ENCODE measurements at places on chromosomes 2 and 18. TPM values are rescaled to one million over a fixed set of nuclear protein-coding genes. Genes with fewer than 3 reads are reported as not detected.

COL6A3 gene
- 964 TPM for polyA plus RNA-seq

ASIC4 gene
- polyA plus RNA-seq: not detected

MRPL44 gene
- 13.9 TPM for polyA plus RNA-seq

ERICH2 gene
- polyA plus RNA-seq: not detected

CNTNAP5 gene
- polyA plus RNA-seq: not detected

DNA sequence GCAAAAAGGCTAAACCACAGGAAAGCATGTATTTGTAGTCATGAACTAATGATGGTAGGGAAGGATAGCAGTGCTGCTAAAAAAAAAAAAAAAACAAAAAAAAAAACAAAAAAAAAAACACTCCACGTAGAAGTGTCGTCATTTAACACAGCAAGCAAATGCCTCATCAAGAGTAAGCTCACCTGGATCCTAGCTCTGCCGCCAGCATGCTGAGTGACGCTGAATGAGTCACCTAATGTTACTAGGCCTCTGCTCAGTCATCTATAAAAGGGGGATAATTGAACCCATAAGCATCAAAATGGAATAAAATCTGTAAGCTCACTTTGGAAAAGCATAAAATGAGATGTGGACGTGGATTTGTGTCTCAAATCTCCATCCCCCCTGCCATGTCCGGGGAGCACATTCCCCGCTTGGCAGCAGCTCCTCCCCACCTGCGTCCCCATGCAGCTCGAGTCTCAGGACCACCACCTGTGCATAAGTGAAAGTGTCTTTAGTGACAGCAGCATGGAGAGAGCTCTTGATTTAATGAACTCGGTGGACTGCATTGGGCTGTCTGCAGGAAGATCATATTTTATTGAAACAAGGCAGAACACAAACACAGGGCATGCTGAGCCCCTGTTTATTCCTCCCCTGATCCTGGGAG, 427.5 kb downstream of the LRATD1 start:
- H3K4me3 ChIP-seq: no peak overlapping the region
- H3K27me3 ChIP-seq: peaks cover 3% of the 10 kb centered on the region
- DNase-seq: no peak
- H3K4me1 ChIP-seq: no peaks in the 10 kb centered on the region
- H3K36me3 ChIP-seq: no peaks in the 10 kb centered on the region
- no peak overlapping the region for H3K27ac ChIP-seq

DNA sequence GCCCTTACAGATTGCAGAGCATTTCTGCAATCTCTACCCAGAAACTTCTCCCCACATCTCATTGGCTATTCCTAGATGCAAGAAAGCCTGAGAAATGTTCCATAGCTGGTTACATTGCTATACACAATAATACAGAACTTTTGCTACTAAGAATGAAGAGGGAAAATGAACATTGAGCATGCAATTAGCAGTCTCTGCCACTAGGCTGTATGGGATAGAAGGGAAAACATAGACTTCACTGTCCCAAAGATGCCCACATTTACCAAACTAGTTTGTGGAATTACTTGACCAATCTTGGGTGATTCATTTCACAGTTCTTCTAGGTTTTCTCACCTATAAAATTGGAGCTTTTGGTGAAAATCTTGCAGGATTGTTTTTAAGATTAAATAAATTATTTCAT, 265.7 kb upstream of the NT5C1B start:
- peak; percentile 22 for DNase-seq
- H3K27ac ChIP-seq: no peak overlapping the region
- no peak overlapping the region for H3K4me3 ChIP-seq
- no peaks in the 10 kb centered on the region for H3K27me3 ChIP-seq
- H3K4me1 ChIP-seq: no peaks in the 10 kb centered on the region
- H3K36me3 ChIP-seq: no peaks in the 10 kb centered on the region

GRCh38 chr2:25275575-25275965, 66.2 kb downstream of the DNMT3A start:
- no peak overlapping the region for H3K27ac ChIP-seq
- H3K4me3 ChIP-seq: no peak overlapping the region
- DNase-seq: no peak
- H3K4me1 ChIP-seq: peaks cover 5% of the 10 kb centered on the region

GRCh38 chr2:109085912-109086742, 42.9 kb upstream of the SH3RF3 start:
- H3K36me3 ChIP-seq: no peaks in the 10 kb centered on the region
- H3K27ac ChIP-seq: no peak overlapping the region
- DNase-seq: no peak
- no peak overlapping the region for H3K4me3 ChIP-seq
- peaks cover 33% of the 10 kb centered on the region for H3K27me3 ChIP-seq

GRCh38 chr2:167318581-167318980, 430.3 kb downstream of the XIRP2 start:
- H3K4me1 ChIP-seq: no peaks in the 10 kb centered on the region
- H3K27ac ChIP-seq: no peak overlapping the region
- no peaks in the 10 kb centered on the region for H3K27me3 ChIP-seq
- DNase-seq: no peak
- no peak overlapping the region for H3K4me3 ChIP-seq

DNA sequence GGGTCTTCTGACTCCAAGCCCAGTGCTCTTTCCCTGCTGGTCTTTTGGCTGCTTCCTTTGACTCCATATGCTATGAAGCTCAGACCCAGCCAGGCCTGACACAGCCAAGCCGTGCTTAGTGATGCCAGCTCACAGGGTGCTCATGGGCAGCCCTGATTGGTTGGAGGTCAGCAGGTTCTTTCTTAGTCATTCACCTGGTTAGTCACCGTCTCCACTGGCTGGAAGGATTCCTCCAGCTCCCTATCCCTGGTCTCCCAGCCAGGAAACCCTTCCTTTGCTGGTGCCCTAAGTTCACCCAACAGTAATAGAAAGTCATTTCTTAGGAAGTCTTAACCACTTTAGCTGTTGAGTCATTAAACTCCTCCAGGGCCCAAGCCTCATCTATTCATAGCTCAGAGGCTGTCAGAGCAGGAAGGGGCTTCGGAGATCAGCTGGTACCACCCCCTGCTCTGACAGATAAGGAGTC, 3.9 kb downstream of the KCNK3 start:
- peak; percentile 94 for DNase-seq
- no peaks in the 10 kb centered on the region for H3K36me3 ChIP-seq
- H3K27ac ChIP-seq: no peak overlapping the region
- H3K27me3 ChIP-seq: peaks cover 55% of the 10 kb centered on the region
- peaks cover 2% of the 10 kb centered on the region for H3K4me1 ChIP-seq
- no peak overlapping the region for H3K4me3 ChIP-seq

GRCh38 chr2:132849118-132849517, 179.1 kb upstream of the LYPD1 start:
- no peaks in the 10 kb centered on the region for H3K27me3 ChIP-seq
- H3K4me1 ChIP-seq: no peaks in the 10 kb centered on the region
- no peaks in the 10 kb centered on the region for H3K36me3 ChIP-seq
- H3K4me3 ChIP-seq: no peak overlapping the region
- H3K27ac ChIP-seq: no peak overlapping the region

DNA sequence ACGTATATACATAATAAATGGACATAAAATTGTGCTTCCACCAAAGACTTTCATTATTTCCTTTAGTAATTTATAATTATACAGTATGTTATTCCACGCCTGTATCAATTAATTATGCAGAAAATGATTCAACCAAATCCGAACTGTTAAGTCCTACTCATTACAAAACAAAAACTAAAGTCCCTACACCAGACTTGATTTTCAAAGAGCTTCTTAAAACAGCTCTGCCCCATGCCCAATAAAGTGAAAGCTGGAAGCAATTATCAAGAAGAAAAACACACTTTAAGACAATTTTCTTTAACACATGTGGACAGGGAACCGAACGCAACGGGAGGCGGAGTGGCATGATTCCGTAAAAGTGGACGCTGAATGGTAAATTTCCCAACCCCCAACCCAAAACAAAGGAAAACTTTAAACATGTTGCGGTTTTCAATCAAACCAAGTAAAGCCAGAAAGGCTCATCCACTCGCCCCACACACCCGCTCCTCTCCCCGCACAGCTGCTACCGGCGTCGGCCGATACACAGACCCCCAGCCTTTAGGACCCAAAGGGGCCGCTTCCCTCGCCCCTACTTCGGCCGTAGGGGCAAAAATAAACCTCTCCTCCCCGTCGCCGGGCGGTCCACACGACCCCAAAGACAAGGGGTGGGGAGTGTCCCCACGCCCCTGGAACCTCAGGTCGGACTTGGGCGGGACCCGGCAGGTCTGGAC, 705 bp downstream of the YES1 start:
- DNase-seq: peak; percentile 26
- H3K4me3 ChIP-seq: peak overlapping the region; percentile 80
- peak overlapping the region; percentile 75 for H3K27ac ChIP-seq
- peaks cover 3% of the 10 kb centered on the region for H3K4me1 ChIP-seq
- no peaks in the 10 kb centered on the region for H3K36me3 ChIP-seq

DNA sequence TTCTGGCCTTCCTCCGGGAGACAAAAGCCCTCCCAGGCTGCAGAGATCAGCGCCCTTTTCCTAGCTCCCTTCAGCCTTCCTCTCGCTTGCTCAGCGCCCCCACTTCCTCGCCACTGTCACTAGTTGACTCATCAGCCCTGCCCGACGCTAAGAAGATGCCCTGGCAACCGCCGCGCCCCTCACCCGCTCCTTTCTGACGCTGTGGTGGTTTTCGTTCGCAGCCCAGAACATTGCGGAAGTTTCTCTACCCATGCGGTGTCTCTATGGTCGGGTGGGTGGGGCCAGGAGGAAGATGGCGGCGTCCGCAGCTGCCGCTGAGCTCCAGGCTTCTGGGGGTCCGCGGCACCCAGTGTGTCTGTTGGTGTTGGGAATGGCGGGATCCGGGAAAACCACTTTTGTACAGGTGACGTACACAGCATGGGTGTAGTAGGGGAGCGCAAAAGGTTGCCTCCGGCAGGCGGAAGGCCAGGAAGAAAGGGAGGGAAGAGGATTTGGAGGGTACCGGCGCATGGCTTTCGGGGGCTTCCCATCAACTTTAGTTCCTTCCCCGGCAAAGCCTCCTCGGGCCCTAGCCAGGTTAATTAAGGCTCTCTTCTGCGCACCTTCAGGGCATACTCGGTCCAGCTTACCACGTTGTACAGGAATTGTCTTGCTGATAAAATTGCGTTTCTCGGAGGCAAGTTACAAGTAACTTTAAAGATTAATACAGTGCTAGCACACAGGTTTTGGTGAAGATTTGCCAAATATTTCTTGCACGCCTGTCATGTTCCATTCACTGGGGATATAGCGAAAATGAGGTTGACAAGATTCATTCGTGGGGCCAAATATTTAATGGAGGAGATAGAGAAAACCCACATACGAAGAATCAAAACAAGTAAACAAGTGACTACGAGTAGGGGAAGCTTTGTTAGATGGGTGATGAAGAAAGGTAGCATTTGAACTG, at the start of the genes CCDC121 and GPN1:
TSS of gene CCDC121 (minus strand) at position 246 of the 943 bp plus-strand sequence. CDS start 1,213 bp downstream, outside the sequence.
TSS of gene GPN1 (plus strand) at position 284 of the 943 bp plus-strand sequence. CDS start at position 293, 9 bp downstream.
- H3K4me3 ChIP-seq: peak within 1 kb of the TSS; percentile 94
- H3K27ac ChIP-seq: peak within 1 kb of the TSS; percentile 83
- no peaks in the 10 kb centered on the region for H3K27me3 ChIP-seq
- peaks cover 3% of the 10 kb centered on the region for H3K4me1 ChIP-seq

DNA sequence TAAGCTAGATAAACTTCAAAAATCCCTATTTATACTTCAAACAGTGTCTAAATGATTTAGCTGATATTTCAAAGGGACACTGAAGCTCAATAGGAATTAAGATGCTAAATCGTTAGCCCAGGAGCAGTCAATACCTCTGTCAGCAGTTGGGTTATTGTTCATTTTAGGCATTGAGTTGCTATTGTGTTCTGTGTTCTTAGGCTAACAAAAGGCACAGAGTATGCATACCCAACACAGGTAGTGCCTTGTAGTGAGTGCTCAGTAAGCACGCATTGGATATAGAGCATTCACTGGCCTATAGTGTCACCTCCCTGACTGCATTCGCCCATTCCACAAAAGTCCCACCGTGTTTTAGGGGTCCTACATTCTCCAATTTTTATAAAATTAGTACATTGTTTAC, 152.3 kb downstream of the PIK3C3 start:
- no peak overlapping the region for H3K27ac ChIP-seq
- no peak for DNase-seq
- H3K36me3 ChIP-seq: no peaks in the 10 kb centered on the region
- H3K4me3 ChIP-seq: no peak overlapping the region
- peaks cover 4% of the 10 kb centered on the region for H3K27me3 ChIP-seq
